AG09309 (cell line): ENCODE measurements at places on chromosomes 3 and 15.

- DNase-seq, result no peak
These were observed 19.1 kb downstream of the SLC12A6 start for GRCh38 chr15:34318277-34319079.

DNA sequence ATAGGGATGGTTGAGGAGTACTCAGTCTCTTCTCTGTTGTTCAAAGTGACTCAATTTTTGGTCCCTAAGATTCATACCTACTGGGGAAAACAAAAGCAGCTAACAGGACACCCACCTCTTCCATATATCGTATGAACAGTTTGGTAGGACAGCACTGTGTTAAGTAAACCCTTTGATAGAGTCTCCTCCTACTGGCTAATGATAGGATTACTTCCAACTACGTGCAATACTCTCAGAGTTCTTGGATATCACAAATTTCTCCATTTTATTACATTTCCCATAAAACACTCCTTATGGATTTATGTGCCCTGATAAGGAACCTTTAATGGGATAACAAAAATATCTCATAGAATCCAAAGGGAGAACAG lies 200.2 kb upstream of the GOLGA6L4 start:
- DNase-seq, result no peak

- DNase-seq, result no peak
These were observed 3.0 kb downstream of the FAM219B start for GRCh38 chr15:74903676-74904075.

DNA sequence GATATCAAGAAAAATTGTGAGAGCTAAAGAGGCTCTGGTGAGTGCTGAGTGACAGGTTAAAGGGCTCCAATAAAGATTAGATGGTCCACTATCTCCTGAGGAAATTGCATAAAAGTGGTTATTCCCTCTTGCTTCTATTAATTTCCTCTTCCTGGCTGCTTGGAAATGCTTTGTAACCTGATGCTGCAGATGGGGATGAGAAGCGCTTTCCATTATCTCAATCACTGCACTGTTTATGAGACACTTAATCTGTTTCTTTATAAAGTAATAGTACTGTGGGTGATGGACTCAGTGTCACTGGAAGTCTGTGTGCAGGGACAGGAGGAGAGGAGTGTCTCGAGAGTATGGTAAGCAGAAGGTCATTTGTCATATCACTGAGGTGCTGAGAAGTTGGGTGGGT lies 305.3 kb downstream of the EPHB1 start:
- DNase-seq, result no peak

GRCh38 chr3:151262871-151263525 lies 15.3 kb downstream of the P2RY14 start:
- DNase-seq, result no peak

GRCh38 chr15:81751256-81751655 lies 294.6 kb downstream of the MEX3B start:
- DNase-seq, result no peak
